ENCODE measurements at places on chromosomes 16 and 17.

DNA sequence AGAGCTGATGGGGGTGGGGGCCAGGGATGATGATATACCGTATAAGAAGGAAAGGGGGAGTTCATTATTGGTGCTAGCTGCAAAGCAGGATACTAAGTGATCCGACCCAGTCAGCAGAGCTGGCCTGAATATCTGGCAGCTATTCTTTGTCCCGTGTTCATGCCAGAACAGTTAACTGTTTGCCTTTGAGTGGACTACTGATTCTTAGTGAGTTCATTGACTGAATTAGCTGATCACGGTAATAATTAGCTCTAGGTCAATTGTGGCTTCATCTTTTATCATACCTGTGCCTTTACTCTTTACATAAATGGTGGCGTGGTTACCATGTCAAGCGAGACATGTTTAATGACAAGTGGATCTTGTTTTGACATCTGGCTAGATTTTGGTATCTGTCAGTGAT is 5.3 kb downstream of the KPNB1 start:
- no peak for DNase-seq

- DNase-seq, result no peak
These were observed 154.0 kb upstream of the MAF start for GRCh38 chr16:79754501-79754900.

GRCh38 chr16:28139530-28139929 is 72.2 kb downstream of the XPO6 start:
- no peak for DNase-seq

- DNase-seq, result no peak
These were observed 4.2 kb downstream of the AIPL1 start for GRCh38 chr17:6430769-6431168.

- DNase-seq, result no peak
These were observed 20.4 kb upstream of the TFAP4 start for GRCh38 chr16:4293181-4293716.

GRCh38 chr16:88048985-88049384 is 97.8 kb downstream of the BANP start:
- no peak for DNase-seq

DNA sequence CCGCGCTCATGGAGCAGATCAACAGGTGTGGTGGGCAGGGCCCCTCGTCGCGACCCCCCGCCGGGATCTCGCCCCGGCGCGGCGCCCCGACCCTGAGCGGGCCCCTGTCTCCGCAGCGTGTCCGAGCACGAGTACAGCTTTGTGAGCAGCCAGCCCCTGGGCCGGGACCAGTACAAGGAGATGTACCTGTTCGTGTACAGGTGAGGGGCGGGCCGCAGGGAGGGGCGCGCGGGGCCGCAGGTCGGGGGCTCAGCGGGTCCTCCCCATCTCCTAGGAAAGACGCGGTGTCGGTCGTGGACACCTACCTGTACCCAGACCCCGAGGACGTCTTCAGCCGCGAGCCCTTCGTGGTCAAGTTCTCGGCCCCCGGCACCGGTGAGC is 848 bp downstream of the DNASE1L2 start:
- no peak for DNase-seq

DNA sequence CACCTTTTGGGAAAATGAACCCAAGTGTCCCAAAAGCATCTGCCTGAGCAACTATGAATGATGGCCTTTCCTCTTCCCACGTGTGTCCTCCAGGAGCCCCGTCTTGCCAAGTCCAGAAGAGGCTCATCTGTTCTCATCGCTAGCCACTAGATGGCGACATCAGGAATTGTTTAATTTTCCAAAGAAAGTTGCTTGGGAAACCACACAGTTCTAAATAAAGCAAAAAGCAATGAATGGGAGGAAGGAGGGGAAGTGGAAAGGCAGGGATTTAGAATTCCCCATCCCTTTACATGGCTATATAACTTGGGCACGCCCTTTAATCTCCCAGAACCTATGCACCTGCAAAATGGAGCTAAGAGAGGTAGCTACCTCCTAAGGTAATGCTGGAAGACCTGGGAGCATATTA is 9.0 kb upstream of the CDH5 start:
- no peak for DNase-seq

DNA sequence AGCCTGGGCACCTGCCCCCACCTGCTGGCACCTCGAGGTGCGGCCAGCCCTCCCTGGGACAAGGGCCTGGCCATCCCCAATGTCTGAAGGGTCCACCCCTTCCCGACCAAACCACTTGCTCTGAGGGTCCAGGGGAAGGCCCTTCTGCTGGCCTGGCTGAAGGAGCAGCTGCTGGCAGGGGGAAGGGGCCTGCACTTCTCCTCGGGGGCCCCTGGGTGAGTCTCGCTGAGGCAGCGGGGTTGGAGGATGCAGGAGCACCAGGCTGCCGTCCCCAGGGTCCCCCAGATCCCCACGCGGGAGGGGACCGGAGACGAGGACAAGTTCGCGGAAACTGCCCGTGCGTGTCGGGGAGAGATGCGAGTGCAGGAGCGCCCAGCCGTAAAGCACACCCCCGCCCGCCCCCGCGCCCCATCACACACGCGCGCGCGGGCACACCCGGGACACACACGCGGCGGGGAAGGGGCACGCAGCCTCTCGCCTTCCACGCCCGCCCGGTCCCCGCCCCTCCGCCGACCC is 725 bp upstream of the CACNA1H start:
- no peak for DNase-seq

GRCh38 chr17:67439269-67439668 is 62.2 kb downstream of the PITPNC1 start:
- DNase-seq, result no peak

GRCh38 chr17:51853857-51854256 is 304.7 kb downstream of the CA10 start:
- DNase-seq, result no peak

DNA sequence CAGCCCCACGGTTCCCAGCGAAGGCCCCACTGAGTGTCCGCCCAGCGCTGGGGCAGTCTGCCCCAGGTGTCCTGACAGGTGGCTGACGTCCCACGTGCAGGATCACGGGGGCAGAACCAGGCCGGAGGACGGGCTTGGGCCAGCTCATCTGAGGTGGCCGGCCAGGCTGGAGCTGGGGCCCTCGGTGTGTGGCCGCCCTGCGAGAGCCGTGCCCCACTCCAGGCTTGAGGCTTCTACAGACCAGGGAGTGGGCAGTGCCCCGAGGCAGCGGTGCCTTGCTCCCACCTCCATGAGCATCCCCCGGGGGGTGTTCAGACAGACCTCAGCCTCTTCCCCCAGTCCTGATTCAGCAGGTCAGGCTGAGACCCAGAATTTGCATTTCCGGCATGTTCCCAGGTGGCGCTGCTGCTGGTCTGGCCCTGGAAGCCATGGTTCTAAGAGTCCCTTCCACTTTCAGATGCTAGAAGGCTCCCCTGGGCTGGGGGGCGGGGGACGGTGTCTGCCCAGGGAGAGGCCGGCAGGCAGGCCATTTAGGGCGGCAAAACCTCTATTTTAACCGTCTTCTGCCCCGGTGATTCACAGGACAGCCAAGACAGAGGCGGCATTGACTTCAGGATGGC is 35.4 kb upstream of the PABPN1L start:
- no peak for DNase-seq

DNA sequence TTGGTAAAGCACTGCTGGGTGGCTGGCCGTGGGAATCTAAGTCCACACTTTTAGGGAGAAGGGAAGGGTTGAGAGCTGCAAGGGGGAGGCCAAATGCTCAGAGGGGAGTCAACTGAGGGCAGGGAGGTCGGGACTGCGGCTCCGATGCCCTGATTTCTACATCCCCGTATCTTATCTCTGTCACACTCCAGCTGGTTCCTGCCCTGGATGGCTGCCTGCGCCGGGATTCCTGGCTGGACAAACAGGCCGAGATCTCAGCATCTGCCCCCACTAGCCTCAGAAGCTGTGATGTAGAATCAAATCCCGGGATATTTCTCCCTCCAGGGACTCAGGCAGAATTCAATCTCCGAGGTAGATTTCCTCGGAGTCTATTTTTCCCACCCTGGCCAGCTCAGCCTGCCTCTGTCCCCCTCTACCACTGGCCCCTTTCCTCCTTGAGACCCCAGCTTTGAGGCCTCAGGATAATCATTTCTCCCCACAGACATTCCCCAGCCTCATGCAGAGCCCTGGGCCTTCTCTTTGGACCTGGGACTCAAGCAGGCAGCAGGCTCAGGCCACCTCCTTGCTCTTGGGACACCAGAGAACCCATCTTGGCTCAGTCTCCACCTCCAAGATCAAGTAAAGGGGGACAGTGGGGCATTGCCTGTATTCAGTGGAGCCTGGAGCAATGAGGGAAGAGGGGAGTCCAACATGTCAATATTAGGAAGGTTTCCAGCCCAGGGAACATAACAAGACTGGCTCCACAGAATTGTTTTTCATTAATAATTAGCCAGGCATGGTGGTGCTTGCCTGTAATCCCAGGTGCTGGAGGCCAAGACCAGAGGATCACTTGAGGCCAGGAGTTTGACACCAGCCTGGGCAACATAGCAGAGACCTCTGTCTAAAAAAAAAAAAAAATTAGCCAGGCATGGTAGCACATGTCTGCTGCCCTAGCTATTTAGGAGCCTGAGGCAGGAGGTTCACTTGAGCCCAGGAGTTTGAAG is 1.8 kb downstream of the SHBG start:
- no peak for DNase-seq

DNA sequence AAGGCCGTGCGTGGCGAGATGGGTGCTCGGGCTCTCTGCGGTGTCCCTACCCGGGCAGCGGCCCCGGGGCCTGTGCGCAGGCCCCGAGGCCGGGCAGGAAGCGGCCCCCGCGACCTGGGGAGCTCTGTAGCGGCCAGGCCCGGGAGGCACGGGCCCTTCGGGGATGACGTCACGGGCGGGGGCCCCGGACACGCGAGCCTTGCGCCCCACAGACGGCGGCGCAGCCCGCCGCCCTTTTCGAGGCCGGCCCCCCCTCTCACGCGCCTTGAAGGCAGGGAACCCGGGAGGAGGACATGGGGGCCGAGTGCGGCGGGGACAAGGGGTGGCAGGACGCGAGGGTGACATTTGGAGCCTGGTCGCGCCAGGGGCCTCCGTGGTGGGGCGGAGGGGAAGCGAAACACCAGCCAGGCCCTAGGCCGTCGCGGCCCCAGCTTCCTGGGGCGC is 1.1 kb downstream of the RAI1 start:
- DNase-seq, result no peak

GRCh38 chr17:68794636-68795434 is 160.4 kb downstream of the ABCA8 start:
- no peak for DNase-seq

- DNase-seq, result no peak
These were observed 187.0 kb upstream of the CDH13 start for GRCh38 chr16:82439678-82440293.

DNA sequence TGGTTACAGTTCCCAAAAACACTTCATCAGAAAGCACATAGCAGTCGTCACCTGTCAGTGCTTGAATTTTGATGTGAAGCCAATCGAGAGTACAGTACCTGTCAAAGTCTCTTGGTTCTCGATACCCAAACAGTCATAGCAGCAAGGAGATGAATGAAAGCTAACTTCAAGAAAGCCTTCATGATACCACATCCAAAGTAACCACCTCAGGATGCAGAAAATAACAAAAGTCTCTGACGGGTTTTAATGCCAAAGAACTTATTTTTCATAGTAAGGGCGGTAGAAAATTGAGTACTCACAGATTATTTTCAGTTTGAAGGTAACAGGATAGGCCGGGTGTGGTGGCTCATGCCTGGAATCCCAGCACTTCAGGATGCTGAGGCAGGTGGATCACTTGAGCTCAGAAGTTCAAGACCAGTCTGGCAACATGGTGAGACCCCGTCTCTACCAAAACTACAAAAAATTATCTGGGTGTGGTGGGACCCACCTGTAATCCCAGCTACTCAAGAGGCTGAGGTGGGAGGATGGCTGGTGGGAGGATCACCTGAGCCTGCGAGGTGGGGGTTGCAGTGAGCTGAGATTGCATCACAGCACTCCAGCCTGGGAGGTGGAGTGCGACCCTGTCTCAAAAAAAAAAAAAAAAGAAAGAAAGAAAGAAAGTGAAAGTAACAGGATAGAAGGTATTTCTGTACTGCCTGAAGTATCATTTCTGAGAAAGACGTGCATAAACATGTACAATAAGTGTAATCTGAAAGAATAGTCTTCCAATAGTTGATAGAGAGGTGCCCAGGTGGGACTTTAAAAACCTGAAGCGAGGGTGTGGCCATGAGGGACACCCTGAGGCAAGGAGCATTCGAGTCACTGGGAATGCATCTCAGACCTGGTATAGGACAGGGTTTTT is 15.4 kb downstream of the MFSD11 start:
- no peak for DNase-seq

DNA sequence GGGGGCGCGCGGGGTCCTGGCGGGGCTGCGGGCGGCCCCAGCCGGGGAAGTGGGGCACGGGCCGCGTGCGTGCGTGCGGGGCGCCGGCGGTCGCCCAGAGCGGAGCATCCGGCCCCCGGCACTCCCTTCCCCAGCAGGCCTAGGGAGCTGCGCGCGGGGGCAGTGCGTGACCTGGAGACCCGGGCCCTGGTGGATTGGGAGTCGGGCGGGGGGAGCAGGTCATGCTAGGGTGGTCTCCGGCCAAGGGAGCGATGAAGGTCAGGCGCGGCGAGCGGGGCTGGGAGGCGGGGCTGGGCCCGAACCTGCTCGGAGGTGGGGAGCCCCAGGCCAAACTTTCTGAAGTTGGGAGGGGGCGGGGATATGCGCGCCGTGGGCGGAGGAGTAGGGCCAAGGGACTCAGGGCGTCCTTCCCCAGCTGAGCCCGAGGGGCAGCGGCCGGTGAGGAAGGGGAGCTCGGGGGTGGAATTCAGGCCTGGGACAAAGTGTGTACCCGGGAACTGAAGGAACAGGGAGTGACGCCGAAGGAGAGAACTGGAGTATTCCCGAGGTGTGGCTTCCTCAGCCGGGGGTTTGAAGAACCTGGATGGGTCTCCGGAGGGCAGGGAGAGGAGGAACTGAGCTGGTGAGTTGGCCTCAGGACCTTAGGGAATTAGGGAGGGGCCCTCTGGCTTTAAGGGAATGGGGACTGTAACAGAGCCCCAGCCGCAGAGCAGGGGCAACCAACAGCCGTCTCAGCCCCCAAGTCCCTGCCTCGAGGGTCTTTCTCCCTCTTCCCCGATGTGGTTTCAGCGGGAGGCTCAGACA is 589 bp downstream of the XYLT2 start:
- DNase-seq, result no peak

DNA sequence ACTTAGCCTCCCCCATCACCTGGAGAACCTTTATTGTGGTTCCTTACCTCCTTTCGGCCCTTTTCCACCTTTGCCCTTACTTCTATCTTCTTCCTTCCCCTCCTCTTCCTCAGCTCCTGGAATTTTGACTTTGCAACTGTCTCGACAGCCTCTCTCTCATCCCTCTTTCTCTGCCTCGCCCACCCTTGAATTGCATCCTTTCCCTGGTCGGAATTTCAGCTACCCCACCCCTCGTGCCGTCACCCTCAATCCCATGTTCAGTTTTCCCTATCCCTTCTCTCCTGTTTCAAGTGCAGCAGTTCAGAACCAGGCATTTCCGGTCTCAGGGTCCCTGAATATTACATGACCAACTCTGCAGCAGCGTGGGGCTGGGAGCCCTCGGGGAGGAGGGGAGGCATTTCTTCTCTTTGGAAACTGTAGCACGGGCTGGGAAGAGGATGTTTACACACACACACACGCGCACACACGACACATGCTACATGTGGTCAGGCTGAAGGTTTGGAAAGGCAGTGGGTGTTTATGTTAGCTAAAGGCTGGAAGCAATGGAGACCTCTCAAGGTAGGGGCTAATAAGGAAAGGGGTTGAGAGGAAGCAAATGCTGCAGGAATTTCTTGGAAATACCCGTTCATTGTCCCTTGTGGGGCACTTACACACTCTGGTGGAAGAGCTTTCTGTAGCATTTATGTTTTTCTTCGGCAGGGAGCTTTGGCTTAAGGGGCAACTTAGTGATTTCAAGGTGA is 971 bp downstream of the MINK1 start:
- no peak for DNase-seq

GRCh38 chr17:15453782-15454181 is 13.6 kb downstream of the CDRT4 start:
- no peak for DNase-seq

All from cortex of kidney (tissue), 1 donor.